ENCODE measurements at places on chromosomes 7 and 10.

DNA sequence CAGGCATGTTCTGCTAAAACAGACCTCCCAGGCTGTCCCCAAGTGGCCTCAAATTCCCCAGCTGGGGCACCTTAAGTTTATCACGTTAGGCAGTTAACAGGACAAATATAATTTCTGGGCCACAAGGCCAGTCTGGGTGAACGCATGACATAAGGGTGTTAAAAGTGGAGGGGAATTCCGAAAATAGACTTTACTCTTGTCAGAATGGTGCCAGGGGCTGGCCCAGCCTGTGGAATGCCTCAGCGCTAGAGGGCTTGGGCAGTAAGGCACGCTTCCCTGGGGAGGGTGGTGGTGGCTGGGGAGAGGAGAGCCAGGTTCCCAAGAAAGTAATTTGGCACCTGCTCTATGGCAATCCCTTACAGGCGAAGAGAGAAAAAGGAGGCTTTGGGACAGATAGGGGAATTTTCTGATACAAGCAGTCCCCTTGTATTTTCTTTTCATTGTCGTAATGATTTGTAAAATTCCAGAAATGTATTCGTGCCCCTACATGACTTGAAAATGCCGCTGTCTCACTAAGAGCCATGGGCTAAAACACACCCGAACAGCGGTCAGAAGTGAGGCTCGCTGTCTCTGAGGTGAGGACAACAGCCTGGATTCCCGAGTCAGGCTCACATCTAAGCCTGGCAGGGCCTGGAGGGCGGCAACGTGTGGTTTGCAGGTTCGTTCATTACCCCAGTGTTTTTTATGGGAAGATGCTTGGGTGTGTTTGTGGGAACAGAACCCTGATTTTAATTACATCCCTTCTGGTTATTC is 463.2 kb upstream of the GALNT17 start:
- no peak for DNase-seq

GRCh38 chr10:67763499-67764011 is 67.6 kb upstream of the CTNNA3 start:
- DNase-seq: peak; percentile 60

DNA sequence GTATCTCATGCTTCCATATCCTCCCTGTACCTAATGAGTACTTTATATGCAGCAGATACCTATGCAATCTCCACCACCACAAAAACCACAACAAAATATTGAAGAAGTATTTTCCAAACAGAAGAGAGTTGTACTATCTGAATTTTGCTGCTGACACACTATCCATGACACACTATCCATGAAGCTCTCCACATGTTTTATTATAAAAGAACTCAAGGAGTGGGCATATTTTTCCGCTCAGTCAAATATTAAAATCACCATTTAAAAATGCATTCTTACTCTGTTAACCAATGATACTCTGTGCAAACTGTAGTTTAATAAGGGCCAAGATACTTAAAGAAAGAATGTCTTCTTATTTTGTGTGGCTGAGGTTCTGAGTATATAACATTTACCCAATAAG is 2.8 kb downstream of the BET1 start:
- no peak for DNase-seq

- no peak for DNase-seq
These were observed 98.2 kb downstream of the GLRX3 start for GRCh38 chr10:130234171-130234965.

DNA sequence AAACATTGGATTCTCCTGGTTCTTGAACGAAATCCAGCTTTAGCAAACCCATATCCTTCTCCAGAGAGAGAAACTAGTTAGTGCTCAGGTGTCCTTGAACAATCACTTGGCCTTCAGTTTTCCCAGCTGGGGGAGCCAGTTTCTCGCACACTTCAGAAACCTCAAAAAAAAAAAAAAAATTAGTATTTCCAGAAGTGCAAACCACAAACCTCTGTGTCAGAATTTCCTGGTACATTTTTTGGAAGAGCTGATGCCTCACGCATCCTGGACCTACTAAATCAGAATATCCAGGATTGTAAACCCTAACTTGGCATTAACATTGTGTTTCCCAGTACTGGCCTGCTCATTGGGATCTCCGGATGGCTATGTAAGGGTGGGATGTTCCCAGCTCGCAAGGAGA is 143.4 kb upstream of the EGR2 start:
- DNase-seq: no peak

DNA sequence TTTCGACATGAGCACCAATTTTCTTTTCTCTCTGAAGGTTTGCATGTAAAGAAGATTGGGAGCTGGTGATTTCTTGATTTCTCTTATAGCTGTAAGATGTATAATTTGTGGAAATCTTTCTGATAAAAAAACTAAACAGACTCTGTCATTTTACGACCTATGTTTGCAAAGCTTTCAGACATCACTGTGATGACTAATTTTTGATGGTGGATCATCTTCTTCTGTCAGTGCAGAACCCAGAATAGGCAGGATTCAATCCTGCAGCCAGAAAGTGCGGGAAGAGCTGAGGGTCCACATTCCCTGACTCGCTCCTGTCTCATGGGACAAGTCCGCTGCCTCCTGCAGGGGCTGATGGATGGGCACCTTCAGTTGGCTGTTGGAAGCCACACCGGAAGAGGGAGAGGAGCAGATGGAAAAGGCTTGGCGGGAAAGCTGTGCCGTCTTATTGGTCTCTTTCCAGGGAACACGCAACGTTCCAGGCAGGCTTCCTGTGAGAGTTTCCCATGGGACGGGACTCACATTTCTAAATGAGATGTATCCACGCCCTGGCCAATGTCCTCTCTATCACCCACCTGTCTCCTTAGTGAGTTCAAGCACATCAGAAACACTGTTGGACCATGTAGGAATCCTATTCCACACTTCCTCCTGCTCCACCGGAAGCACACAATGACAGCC is 186.9 kb downstream of the PRPF18 start:
- DNase-seq: no peak

DNA sequence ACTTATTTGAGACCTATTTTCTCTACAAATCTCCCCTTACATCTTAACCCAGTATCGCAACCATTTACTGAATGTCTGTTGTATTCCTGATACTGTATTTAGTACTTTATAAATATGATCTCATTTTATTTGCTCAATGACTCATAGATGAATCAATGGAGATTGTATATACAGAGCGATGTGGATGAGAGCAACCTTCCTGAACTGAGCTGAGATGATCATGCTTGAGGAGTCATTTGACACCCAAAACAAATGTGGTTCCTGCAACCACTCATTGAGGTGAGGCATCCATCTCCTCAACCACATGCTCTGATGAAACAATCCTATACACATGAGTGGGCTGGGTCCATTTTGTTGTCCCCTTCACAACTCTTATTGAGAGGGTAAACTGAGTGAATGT is 250.0 kb downstream of the CDC14C start:
- DNase-seq: no peak

DNA sequence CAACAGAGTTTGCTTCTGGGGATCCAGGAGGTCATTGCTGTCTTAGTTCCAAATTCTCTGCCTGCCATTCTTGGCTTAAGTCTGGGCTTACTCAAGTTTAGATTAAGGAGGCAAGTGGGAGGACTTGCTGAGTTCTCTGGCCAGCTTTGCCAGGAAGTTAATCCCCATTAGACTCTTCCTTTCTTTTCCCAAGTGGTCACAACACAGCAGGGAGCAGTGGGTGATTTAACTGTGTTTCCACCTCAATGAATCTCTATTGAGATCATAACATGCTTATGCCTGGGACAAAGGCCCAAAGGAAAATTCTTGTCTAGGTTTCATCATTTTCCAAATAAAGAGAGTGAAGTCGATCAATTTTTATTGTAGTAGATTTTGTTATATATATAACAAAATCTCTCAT is 1159.6 kb downstream of the SORCS3 start:
- DNase-seq: peak; percentile 20

GRCh38 chr7:2597273-2597640 is 34.5 kb upstream of the TTYH3 start:
- no peak for DNase-seq

- DNase-seq: no peak
These were observed 85.2 kb downstream of the WDFY4 start for GRCh38 chr10:48769706-48770435.

- DNase-seq: peak; percentile 91
These were observed 138.3 kb downstream of the EGFR start for GRCh38 chr7:55156919-55157763.

DNA sequence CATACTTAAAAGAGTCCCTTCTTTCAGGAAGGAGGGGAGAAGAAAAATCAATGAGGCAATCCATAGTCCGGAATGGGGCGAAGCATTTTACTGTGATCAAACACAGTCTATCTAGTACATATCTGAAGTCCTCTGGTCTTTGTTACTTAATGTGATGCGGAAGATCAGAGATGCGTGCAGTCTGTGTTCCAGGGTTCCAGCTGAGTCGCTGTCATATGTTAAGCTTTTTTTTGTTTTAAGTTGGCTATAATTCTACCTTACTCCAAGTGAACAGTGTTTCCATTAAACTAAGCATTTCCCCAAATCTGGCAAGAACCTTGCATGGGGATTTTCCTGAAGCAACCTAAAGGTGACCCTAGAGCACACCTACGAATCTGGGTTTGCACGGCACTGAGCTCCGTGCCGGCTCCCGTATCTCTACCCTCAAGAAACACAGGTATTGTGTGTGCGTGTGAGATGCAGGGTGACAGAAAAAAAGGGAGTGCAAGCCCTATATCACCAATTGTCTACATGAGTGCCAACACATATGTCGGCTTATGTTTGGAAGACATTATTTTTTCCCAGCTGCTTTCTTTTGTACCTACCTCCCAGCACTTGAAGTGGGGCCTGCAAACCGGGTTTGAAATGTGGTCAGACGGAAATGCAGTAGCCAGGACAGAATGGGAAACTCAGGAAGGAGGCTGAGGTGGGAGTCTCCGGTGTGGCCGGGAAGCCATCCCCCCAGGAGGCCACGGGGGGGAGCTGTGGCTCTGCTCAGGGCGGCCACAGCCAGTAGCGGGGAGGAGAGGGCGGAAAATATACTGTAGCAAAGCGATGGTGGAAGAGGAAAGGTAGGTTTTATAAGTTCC is 435.8 kb upstream of the MGMT start:
- peak; percentile 60 for DNase-seq

DNA sequence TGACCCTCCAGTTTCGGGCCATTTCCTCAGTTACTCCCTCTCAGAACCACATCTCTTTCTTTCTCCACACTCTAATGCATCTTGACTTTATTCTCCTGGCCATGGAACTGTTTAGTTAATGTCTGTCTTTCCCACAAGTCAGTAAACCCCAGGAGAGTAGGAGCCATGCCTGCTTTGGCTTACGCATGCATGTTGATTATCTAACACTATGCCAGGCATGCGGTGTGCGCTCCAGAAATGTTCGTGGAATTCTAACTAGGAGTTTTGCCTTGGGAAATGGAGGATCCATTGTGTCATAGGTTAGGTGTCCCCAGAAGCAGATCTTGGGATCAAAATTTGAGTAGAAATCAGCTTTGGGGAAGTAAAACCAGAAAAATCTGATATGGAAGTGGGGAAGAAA is 308.9 kb downstream of the GRID1 start:
- DNase-seq: no peak

- peak; percentile 87 for DNase-seq
These were observed 27.2 kb downstream of the ATE1 start for GRCh38 chr10:121900443-121901174.

- DNase-seq: peak; percentile 54
These were observed 44.4 kb upstream of the USP6NL start for GRCh38 chr10:11655836-11656235.

- DNase-seq: no peak
These were observed 588.6 kb upstream of the FOXK1 start for GRCh38 chr7:4093483-4093882.

DNA sequence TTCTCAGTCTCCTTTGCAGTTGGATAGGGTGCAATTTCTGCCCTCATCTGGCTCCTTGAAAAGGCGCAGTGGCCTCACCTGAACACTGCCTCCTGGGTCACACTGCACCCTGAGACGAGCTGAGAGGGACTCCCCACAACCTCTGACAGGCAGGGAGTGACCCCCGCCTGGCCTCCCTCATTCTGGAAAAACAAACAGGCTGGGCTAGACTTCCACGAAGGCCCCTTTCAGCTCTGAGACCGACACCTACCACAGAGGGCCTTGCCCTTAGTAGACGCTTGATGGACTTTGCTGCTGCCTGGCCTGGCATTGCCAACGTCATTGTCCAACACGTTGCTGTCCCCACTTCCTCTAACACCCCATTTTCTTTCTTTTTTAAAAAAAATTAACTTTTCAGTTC is 8.6 kb downstream of the FAM241B start:
- DNase-seq: no peak

- DNase-seq: peak; percentile 33
These were observed 46.1 kb upstream of the DNAJC1 start for GRCh38 chr10:22049635-22050034.

DNA sequence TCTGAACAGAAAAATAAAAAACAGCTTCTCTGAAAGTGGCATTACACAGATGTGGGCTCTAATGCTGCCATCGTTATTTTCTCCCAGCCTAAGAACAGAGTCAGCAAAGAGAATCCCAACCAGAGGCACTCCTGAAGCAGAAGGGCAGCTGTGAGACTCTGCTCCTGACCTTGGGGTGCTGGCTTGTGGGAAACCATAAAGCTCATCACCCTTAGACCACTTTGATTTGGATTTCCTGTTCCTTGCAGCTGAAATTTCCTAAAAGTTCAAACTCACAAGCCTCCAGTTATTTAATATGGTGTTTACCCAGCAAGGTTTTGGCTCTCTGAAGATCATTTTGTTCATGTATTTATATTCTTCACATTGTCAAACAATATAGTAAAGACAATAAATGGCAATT is 814.8 kb downstream of the TNS3 start:
- DNase-seq: peak; percentile 49

- DNase-seq: peak; percentile 67
These were observed 24.3 kb downstream of the HTRA1 start for GRCh38 chr10:122485670-122486069.

DNA sequence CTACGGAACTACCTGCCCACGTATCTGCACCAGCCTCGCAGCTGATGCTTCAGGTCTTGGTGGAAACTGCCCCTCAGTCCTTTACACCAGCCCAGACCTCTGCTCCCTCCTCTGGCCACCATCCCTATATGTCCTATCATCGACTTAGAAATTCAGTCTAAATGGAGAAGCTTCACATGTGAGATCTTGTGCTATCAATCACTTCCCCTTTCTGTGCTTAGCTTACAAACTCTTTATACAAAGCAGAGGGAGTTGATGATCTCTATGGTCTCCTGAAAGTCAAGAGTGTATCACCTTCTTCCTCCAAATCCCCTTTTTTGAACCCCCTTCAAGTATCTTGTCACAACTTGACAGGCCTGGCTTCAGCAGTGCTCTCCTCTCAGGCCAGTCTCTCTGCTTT is 30.7 kb downstream of the ZNF777 start:
- DNase-seq: no peak

GRCh38 chr7:70637726-70638125 is 494.2 kb upstream of the GALNT17 start:
- DNase-seq: no peak

- no peak for DNase-seq
These were observed 167.6 kb downstream of the OTUD1 start for GRCh38 chr10:23606456-23606855.

DNA sequence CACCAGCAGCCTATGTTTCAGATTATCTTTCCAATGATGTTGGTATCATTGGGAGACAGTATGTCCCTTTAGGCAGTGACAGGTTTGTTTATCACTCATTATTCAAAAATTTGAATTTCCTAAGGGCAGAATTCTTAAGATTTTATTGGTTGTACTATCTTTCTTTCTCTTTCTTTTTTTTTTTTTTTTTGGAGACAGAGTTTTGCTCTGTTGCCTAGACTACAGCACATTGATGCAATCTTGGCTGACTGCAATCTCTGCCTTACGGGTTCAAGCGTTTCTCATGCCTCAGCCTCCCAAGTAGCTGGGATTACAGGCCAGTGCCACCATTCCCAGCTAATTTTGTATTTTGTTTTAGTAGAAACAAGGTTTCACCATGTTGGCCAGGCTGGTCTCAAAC is 111.2 kb downstream of the PON1 start:
- peak; percentile 23 for DNase-seq

- DNase-seq: peak; percentile 82
These were observed 145.4 kb upstream of the ASAH2 start for GRCh38 chr10:50396491-50397311.
